ENCODE measurements at places on chromosomes 6 and 20.

DNA sequence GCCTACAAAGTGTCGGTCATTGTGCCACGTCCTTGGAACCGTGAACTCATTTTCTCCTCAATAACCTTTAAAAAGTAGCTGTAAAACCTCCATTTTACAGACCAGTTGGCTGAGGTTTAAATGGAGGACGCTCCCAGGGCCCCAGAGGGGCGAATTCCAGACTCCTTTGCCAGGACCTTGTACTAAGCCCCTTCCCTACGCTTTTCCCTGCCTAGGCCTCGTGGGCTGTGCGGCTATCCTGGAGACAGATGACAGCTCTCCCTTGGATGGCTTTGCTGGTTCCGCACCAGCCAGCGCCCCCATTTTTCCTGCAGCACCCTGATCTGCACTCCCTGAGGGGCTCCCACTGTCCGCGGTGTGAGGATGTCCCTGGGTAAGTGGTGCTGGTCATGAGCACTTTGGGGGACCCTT is 12.1 kb upstream of the SNHG17 start:
- DNase-seq: no peak

GRCh38 chr6:63014290-63014689 is 197.0 kb upstream of the FKBP1C start:
- DNase-seq: no peak

GRCh38 chr20:10217721-10218410 is 764 bp upstream of the SNAP25 start:
- DNase-seq: peak; percentile 30

DNA sequence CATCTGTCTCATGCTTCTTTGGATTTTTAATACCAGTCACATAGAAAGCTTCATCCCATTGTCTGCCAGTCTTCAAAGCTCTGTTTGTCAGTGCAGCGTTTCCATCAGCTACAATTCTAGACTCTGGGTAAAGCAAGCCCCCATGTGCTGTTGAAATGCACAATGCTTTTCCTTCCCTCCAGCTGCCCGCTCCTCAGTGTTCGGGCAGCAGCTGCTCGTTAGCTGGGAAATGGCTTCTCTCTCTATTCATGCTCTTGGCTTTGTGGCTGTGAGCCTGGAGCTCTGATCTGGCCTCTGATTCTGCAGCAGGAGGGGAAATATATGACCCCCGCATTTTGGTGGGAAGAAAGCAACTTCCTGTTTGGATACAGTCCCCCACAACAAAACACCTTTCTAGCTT is 213.0 kb upstream of the CDYL start:
- DNase-seq: no peak

GRCh38 chr6:11791354-11792107 is 12.9 kb upstream of the ADTRP start:
- DNase-seq: peak; percentile 27

- DNase-seq: no peak
These were observed 188.6 kb downstream of the DTNBP1 start for GRCh38 chr6:15474196-15474595.

DNA sequence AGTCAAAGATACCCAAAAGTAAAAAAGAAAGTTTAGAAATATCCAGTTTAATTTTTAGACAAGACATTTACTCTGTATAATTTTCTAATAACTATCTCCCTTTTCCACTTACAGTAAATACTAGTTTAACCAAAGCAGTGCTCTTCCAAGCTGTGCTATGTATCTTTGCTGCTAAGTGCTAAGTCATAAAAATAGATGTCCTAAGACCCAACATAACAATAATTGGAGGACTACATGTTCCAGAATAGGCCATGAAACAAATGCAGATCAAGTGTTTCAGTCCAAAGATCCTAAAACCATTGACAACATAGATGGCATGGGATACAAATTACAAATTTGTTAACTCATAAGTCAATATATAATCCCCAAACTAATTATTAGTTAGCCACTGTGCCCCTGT is 111.1 kb downstream of the FAM83B start:
- no peak for DNase-seq

GRCh38 chr6:78607189-78607588 is 260.2 kb upstream of the IRAK1BP1 start:
- DNase-seq: no peak

DNA sequence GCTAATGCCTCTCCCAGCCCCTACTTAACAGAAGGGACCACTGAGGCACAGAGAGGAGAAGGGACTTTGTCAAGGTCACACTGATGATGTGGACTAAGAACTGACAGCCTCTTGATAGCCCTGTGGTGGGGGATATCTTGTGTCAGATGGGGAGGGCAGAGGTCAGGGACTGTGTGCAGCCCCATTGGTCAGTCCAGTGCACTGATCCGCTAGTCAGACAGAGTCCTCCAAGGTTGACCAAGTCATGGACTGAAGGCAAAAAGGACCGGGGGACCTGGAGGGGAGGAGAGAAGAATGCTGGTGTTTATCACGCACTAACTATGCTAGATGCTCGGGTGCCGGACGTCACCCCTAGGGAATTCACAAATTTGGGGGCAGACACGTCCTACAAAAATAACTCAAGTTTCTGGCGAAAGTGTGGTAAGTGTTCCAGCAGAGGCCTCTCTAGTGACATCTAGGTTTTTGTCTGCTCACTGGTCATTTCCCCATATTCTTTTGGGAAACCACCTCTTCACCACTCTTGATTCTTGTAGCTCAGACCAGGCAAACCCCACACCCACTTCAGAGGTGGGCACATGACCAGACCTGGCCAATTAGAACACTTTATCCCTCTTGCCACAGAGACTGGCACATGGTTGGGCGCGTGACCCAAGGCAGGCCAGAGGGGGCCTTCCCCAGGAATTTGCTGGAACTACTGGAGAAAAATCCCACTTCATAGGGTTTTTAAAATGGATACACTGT is 21.0 kb downstream of the TCF15 start:
- DNase-seq: no peak

GRCh38 chr6:24522228-24523176 is 27.7 kb downstream of the ALDH5A1 start:
- no peak for DNase-seq

GRCh38 chr6:118889163-118889562 is 4.8 kb upstream of the ASF1A start:
- no peak for DNase-seq

- no peak for DNase-seq
These were observed 113.8 kb downstream of the CEBPB start for GRCh38 chr20:50304501-50304856.

GRCh38 chr6:83597051-83597450 is 84.7 kb downstream of the PRSS35 start:
- no peak for DNase-seq

GRCh38 chr6:36805917-36806316 is 33.3 kb downstream of the CPNE5 start:
- DNase-seq: no peak

DNA sequence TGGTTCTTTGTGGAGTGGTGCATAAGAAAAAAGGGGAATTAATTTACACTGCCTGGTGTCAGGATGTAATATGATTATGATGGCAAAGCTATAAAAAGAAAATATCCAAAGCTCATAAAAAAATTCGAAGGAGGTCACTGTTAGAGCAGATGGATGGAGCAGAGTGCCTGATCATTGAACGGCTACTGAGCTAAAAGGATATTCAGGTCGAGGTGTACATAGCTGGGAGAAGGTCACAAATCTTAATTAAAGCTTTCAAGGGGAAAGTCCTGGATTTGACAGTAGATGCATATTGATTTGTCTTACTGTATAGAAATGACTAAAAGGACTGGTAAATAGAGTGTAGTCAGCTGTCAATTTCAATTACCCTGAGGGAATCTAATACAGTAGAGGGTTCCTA is 84.4 kb downstream of the PKIB start:
- no peak for DNase-seq

GRCh38 chr6:168864541-168865460 is 388.8 kb downstream of the THBS2 start:
- no peak for DNase-seq

- peak; percentile 66 for DNase-seq
These were observed at the start of gene CDH22 for GRCh38 chr20:46308258-46309157. Gene CDH22 (minus strand): TSS chr20:46308498. CDS start chr20:46251294, 57,204 bp downstream.
